ENCODE measurements at places on chromosomes 2 and 18.

DNA sequence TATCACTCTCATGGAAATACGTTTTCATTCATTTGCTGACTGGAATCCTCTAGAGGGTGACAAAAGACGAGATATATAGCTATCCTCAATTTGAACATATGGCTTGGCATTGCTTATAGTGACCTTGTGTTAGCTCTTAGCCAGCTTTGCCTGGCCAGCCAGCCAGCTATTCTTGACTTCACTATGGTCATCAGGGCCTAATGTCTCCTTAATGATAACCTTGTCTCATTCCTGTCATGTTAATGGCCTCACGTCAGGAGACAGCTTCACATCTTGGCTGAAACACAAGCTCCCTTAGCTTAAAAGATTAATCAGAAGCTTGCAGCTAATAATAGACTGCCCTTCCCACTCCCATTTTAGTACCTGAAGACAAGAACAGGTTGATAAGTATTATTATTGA is 1517.5 kb upstream of the PIK3C3 start:
- no peak for DNase-seq

- DNase-seq: no peak
These were observed 7.2 kb upstream of the SS18 start for GRCh38 chr18:26097563-26097962.

- no peak for DNase-seq
These were observed 35.3 kb downstream of the KLHL29 start for GRCh38 chr2:23420091-23420839.

DNA sequence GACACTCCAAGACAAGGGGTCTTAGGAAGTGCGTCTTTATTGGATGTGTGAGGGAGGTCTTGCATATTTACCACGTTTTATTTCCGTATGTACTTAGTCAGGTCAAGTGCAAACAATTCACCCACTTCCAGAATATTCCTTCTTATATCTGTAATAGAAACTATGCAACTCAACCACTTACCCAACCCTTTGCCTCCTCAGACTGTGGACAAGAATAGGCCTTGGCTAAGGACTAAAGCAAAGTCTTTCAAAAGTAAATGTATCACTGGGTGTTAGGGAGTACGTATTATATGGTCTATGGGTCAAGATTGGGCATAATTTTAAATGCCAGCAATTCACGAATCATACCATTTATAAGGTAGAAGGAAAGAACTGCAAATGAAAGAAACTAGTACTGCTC is 484.8 kb downstream of the MBD2 start:
- no peak for DNase-seq

DNA sequence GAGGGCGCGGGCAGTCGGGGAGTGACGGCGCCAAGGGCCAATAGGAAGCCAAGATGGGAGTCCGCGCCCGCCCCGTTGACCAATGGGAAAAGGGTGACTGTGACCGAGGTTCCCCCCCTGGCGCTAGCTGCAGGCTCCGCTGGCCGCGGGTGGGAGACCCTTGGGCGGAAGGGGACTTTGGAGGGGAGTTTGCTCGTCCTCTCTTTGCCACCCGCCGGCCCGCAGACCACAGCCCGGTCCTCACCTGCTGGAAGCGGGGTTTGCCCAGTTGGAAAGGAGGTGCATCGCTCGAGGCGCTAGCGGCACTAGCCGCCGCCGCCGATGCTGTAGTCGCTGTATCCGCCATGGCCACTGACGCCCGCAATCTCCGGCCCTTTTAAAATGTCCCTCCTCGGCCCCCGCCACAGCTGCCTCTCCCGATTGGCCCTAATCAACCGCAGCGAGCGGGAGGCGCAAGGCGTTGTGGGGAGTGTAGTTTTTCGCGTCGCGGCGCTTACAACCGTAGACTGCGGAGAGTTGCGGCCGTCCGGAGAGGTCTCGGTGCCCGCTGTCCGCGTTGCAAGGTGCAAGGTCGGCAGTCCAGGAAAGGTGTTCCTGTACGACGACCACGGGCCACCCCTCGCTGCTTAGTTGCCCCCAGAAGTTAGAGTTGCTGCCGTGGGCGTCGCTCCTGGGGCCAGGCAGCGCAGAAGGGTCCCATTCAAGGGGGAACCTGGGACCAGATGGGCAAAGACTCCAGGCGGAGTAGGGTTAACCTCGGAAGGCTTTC is at the start of gene SFXN5:
TSS of gene SFXN5 (minus strand) at position 353 of the 769 bp plus-strand sequence. CDS start at position 346, 7 bp downstream.
- peak; percentile 97 for DNase-seq

DNA sequence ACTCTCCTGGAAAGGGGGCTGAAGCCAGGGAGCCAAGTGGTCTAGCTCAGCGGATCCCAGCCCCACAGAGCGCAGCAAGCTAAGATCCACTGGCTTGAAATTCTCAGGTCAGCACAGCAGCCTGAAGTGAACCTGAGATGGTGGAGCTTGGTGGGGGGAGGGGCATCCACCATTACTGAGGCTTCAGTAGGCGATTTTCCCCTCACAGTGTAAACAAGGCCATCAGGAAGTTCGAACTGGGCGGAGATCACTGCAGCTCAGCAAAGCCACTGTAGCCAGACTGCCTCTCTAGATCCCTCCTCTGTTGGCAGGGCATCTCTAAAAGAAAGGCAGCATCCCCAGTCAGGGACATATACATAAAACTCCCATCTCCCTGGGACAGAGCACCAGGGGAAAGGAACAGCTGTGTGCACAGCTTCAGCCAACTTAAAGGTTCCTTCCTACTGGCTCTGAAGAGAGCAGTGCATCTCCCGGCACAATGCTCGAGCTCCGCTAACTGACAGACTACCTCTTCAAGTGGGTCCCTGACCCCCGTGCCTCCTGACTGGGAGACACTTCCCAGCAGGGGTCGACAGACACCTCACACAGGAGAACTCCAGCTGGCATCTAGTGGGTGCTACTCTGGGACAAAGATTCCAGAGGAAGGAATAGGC is 282.3 kb upstream of the EPC2 start:
- DNase-seq: no peak

DNA sequence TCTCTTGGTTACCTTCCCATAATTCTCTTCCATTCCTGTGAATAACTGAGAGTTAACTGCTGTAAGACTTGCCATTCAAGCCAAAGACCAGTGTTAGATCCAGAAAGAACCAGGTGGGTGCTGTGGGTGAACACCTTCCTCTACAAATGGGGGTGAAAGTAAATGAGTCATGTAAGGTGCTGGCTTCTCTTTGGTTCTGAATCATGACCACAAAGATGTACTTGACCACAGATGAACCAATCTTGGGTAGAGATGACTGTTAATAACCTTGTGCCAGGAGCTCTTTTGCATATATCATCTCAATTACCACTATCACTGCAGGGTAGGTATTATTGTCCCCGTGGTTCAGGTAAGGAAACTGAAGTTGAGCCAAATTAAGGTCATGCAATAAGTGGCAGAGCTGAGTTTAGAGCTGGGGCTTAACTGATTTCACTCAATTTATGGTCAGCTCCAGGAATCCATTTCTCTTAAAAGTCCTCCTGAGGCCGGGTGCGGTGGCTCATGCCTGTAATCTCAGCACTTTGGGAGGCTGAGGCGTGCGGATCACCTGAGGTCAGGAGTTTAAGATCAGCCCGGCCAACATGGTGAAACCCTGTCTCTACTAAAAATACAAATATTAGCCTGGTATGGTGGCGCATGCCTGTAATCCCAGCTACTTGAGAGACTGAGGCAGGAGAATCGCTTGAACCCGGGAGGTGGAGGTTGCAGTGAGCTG is 244.9 kb upstream of the CXCR4 start:
- DNase-seq: no peak

DNA sequence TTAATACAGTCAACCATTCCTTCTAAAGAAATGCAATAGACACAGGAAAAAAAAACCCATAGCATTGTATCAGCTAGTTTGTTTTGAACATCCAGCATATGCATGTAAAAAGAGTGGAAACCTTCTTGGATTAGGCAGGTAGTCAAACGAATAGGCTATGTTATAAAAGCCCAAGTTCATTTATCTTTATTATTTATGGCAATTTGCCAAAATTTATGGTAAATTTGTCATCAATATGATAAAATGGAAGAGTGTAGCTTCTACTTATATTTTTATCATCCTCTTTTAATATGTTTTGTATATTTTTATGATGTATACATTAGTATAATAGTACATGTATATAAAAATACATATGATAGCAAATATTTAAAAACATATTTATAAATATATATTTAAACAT is 23.9 kb downstream of the DSC1 start:
- DNase-seq: no peak

DNA sequence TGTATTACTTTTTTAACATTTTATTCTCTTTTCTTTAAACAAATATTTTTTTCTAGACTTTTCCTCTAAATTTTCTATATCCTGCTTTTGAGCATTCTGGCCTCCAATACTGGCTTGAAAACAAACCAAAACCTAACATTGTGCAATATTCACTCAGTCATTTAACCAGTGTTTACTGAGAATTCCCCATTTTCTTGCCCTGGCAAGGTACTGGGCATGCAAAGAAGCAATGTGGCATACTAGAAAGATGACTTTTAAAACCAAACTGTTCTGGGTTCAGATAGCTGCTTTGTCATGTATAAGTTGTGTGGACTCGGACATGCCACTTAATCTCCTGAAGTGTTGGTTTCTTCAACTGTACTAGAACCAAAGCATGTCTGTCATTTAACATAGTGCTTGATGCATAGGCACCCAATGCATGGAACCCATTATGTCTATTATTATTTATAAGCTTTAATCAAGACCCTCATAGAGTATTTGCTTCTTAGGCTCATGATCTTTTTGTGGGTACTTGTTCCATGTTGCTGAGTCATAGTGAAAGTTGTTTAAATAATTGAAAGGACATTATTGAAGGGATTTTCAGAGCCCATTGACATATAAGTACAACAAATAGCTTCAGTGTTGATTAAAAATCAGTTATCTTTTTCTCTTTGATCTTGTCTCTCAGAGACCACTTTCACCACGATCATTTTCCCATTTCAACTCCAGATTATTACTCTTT is 185.4 kb upstream of the OSR1 start:
- DNase-seq: no peak

DNA sequence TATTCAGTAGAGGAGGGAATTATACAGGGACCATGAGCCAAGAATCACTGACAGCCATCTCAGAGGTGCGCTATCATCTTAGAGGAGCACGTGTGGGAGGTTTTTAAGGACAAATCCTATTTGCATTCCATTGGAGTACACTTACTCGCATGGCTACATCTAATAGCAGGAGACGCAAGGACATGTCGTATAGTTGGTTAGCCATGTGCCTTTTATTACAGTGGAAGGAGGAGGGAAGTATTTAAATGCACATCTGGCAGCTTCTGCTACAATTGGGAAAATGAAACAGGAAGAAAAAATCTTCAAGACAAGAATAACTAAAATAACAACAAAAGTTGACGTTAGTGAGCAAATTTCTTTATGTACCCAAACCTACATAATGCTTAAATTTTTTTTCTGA is 86.5 kb upstream of the UGP2 start:
- DNase-seq: no peak

DNA sequence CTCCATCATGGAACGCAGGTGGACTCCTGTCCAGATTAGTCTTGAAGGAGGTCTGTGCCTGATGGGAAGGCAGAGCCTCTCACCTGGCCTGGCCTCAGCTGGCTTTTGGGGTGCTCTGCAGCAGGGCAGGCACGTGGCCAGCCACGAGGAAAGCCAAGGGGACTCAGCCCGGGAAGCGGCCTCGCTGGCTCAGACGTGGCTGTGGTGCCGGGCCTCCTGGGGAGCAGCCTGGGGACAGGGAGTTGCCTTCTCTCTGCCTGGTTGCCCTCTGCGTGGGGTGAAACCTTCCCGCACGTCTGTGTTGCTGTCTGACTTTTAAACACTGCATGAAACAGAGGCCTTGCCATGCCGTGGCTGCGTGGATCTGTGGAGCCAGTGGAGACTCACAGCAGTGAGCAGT is 45.0 kb downstream of the RTP5 start:
- no peak for DNase-seq

DNA sequence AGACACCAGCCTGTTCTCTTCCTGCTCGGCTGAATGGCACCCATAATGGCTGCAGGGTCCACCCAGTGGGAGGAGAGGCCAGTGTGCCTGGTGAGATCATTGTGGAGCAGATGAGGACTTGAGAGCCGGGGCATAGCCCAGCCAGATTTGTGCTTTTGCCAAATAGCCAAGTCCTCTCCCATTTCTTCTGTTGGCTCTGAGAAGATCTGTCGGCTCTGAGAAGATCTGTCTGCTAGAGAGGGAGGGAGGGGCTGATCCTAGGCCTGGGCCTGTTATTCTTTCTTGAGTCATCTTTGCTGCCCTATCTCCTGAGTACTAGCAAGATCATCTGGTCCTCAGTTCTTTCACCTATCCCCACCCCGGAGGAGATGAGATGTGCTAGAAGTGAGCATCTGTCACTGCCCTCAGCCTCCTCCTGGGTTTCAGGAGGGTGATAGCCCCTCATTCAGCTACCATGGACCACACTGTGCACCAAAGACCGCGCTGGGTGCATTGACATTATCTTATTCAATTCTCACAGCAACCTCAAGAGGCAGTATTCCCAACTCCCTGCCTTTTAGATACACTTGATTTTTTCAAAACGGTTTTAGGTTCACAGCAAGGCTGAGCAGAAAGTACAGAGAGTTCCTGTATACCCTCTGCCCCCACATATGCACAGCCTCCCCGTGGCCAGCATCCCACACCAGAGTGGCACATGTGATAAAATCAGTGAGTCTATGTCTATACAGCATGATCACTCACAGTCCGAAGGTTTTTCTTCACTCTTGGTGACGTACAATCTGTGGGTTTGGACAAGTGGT is 98.6 kb downstream of the CAPN13 start:
- DNase-seq: no peak

GRCh38 chr2:108409768-108410167 is 32.0 kb downstream of the SULT1C4 start:
- DNase-seq: no peak

DNA sequence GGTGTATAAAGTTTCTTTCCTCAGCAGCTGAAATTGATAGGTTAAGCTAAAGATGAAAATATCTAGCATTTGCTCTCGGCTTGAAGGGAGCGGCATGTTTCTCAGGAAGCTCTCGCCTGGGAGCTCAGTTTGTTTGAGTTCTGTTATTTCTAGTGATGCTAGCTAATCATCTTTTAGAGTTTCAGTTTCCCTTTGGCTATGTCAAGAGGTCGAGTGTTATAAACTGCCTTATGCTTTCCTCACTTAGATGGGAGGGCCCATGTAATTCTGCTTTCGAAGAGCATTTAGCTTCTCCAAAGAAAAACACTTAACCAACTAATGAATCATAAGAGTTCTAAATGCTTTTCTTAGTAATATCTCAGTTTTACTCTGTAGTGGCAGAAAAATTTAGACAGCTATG is 33.6 kb downstream of the PLCL1 start:
- DNase-seq: peak; percentile 32

DNA sequence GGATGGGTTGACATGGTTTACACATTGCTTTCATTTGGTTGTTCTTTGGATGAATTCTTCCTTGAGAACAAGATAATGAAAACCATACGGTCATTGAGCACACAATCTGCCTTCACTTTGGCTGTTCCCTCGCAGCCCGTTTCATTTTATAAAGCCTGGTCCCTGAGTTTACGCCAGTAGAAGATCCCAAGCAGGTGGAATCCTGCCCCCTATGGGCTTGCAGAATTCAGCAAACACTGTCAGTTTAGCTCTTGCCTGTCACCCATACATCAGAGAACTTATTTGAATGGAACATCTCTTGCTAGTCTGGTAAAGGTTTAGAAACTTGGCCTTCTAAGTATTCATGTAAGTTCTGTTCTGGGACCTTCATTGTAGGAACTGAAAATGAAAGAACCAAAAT is 666.4 kb upstream of the ZEB2 start:
- DNase-seq: no peak
